Right cardiac atrium (tissue), 5 donors: ENCODE measurements at places on chromosomes 6 and 20. TPM values are rescaled to one million over a fixed set of nuclear protein-coding genes. Genes with fewer than 3 reads are reported as not detected.

DNA sequence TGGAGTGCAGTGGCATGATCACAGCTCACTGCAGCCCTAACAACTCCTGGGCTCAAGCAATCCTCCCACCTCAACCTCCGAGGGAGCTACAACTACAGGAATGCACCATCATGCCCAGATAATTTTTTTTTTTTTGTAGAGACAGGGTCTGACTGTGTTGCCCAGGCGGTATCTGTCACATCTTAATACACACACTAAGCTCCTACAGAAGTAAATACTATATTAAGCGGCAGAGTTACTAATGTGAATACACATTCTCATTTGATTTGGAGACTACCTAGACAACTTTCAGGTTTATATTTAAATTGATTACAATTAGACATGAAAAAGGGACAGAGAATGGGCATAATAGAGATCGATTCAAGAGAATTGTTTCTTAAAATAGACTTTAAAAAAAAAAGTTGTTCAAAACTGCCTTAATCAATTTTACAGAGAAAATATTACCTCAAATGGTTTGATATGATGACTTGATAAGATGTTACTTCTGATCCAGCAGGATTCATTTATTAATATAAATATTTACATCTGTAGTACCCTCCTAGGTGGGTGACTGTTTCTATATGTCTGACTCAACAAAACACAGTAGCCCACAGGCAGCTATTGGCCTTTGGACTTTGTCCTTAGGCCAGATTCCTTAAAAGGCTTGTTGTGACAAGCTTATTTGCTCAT, 7.1 kb upstream of the LOC128125822 start:
- no peak for DNase-seq

DNA sequence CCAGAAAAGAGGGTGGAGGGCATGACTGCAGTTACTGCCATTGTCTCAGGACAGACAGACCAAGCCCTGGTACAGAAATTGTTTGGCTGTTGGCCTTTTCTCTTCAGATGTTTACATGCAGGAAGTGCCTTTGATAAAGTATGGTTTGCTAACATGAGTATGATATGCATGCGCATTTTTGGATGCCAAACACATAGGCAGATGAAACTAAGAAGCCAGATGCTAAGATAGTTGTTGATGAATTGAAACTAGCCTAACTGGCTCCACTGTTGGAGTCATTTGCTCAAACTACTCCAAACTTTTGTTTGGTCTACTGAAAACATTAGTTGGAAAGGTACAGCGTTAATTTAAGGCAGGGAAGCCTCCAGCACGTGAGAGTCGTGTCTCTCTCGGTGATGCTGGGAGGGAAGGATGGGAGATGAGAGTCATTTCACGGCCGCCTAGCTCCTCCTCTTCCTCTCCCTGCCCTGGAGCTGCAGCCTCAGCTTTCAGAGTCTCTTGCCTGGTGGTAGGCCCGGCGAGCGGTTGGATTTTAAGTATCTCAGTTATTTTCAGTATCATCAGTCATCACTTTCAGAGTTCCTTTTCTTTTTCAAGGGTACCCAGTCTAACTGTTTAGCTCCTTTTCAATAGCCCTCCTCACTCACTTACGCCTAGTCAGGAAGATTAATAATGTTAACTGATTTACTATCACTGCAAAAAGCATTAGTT, 29.7 kb downstream of the RREB1 start:
- DNase-seq: peak; percentile 72

- DNase-seq: no peak
These were observed 7.1 kb upstream of the AFDN start for GRCh38 chr6:167819576-167819975.

DNA sequence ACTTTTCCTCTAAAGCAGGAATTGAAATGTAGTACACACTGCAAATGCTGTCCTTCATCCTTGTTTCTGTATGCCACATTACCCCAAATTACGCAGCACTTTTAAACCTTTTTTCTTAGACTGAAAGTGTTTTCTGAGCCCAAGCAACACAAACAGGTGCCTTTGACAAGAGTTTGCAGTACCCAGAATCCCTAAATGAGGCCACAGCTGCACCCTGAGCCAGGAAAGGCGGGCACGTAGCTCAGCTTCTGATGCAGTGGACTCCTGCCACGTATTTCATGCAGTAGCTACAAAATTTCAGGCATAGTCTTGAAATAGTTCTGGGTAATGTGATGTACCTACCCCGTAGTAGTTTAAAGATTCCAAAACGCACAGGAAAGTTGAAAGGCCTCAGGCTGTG, 31.0 kb upstream of the CLDN20 start:
- DNase-seq: no peak

GRCh38 chr6:38262609-38263008, 377.1 kb downstream of the BTBD9 start:
- DNase-seq: no peak

- no peak for DNase-seq
These were observed 10.7 kb downstream of the ZBTB24 start for GRCh38 chr6:109472132-109472995.

GRCh38 chr6:156062091-156062563, 606.5 kb upstream of the NOX3 start:
- no peak for DNase-seq

Gene PABPC1L
- total RNA-seq: 3.6 TPM

DNA sequence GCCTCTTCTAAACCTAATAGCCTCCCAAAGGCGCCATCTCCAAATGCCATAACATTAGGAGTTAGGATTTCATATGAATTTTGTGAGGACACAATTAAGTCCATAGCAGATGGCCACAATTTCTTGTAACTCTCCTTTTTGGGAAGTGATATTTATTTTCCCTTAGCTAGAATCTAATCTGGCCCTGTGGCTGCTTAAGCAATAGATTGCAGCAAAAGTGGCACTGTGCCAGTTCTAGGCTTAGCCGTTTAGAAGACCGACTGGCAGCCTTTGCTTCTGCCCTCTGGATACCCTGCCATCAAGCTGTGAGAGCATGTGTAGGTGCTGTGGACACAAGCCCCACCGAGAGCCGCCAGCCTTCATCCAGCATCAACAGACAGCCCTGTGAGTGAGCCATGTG, 15.9 kb upstream of the ADGB start:
- peak; percentile 51 for DNase-seq

Gene RIPOR2
- total RNA-seq: 2.1 TPM

DNA sequence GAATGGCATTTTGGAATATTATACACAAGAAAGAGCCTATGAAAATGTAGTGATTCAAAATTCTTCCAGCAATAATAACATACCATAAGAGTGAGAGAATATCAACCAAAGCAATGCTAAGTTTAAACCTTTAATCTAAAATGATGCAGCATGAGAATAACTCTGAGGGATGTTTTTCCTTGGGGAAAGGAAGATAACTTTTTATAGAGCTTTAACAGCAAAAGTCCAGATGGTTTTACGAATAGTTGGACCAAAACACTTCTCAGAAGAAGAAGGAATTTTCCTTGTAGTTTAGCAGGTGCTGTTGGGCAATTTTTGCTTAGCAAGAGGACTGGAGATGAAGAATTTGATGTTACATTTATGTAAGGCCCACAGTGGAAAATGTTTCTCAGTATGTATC, 1503.2 kb downstream of the HACE1 start:
- DNase-seq: no peak

- no peak for DNase-seq
These were observed 259.0 kb downstream of the HIVEP2 start for GRCh38 chr6:142685852-142686506.

GRCh38 chr6:170137911-170138910, 152.7 kb downstream of the DLL1 start:
- no peak for DNase-seq

DNA sequence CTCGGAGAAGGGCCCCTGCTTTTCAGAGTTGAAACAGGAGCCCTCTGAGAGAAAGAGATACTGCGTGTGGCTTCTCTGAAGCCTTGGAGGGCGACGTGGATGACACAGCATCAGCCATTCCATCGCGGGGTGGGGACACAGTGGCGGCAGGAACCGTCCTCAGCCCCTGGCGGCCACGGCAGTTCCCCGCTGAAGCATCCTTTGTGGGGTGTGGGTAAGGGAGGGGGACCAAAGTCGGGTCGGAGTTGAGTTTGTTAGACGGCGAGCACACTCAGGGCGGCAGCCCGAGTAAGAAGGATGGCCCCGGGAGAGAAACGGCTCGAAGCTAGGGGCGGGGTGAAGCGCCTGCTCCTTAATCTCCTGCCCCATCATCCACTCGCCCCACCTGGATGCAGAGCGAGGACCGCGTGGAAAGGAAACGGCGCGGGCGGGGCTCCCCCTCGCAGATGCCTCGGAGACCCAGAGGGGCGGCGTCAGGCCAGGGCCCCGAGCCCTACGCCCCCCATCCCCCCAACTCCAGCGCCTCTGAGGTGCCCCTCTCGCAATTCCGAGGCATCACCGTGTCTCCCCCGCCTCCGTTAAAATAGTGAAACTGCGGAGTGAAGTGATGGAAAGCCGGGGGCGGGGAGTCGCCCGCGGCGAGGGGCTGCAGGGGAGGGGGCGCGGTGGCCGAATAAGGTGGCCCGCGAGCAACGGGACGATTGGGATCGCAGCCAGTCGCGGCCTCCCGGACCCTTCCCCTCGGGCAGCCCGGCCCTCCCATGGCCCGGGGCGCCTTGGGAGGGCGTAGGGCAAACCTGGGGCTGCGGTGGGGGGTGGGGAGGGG, 796 bp upstream of the RREB1 start:
- DNase-seq: peak; percentile 47

Gene LY6G6D
- not detected for total RNA-seq

Gene CRISP3
- total RNA-seq: not detected

GRCh38 chr6:109456111-109456583, 575 bp upstream of the MICAL1 start:
- no peak for DNase-seq

- DNase-seq: no peak
These were observed 1.7 kb upstream of the NKX2-2 start for GRCh38 chr20:21515300-21516179.
